H54 (cell line): ENCODE measurements at places on chromosomes 4 and X.

DNA sequence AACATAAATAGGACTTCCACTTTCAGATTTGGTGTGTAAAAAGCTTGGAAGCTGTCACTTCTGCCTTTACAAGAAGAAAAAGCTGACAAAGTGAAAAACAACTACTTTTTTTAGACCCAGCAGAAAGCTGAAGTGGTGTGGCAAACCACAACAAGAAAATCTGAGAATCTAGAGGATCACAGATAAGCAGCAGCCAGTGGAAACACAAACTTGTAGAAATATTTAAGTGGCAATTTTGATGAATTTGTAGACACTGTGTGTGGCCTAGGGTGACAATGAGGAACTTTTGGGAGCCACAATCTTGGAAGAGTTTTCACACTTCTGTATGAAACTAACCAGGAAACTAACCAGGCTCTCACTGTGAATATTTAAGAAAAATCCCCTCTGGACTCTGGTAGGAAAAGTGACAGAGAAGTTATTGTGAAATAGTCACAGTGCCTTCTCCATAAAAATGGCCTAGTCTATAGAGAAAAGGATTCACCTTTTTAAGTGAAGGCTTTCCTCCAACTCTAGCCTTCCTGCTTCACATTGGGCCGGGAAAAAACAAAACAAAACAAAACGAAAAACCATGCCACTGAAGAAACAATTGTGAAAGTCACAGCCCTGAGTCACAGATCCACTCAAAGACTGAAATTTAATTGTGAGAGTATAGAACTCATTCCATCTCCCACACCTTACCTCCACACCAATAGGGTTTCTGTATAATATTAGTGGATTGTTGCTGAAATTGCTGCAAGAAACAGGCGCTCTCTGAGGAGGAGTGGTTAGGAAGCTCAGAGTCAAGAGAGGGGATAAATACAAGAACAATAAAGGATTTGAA lies 26.7 kb upstream of the GUCY1A1 start:
- no peak for DNase-seq

- no peak for DNase-seq
These were observed 192.1 kb upstream of the LCORL start for GRCh38 chr4:18213576-18214198.

- no peak for DNase-seq
These were observed 576.0 kb upstream of the PABPC4L start for GRCh38 chr4:134777606-134778005.

GRCh38 chr4:142373610-142374009 lies 472.5 kb downstream of the INPP4B start:
- DNase-seq, result no peak

- DNase-seq, result no peak
These were observed 1024.9 kb upstream of the ADGRL3 start for GRCh38 chr4:60175241-60175640.

- no peak for DNase-seq
These were observed 1342.9 kb downstream of the ADGRL3 start for GRCh38 chr4:62543002-62543401.
